NCI-H2081 (cell line): ENCODE measurements at places on chromosomes 3 and 15.

DNA sequence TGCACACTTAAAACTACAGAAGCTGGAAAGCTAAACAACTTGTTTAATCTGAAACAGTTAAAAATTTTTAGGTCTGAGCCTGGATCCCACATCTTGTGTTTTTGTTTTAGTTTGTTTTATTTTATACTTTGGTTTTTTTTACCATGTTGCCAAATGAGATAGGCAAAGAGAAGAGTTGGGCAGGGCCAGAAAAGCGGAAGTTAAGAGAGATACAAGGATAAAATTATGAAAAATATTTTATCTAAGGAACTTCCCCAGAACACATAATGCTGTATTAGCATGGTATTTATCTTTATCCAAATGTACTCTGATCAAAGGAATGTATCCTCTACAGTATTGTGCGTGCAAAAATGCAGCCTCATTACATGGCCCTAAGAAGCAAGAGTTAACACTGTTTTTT is 50.7 kb downstream of the PROS1 start:
- no peak for DNase-seq

- DNase-seq: no peak
Measured at GRCh38 chr15:70708839-70709238, 54.5 kb downstream of the UACA start.

DNA sequence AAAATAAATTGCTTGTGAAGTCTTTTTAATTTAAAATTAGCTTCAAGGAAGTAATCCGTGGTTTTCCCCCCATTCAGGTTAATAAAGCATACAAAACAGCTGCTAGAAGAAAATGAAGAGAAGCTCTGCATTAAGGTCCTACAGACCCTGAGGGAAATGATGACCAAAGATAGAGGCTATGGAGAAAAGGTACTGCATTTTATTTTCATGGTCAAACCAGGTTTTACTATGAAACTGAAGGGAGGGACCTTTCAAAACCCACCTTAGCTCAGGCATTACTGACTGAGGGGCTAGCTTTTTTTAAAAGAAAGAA is 218.5 kb downstream of the ITPR1 start:
- DNase-seq: no peak

GRCh38 chr3:196537319-196537984 is 22.3 kb upstream of the SMCO1 start:
- no peak for DNase-seq

GRCh38 chr3:113948015-113948917 is 453 bp downstream of the ZDHHC23 start:
- DNase-seq: no peak

DNA sequence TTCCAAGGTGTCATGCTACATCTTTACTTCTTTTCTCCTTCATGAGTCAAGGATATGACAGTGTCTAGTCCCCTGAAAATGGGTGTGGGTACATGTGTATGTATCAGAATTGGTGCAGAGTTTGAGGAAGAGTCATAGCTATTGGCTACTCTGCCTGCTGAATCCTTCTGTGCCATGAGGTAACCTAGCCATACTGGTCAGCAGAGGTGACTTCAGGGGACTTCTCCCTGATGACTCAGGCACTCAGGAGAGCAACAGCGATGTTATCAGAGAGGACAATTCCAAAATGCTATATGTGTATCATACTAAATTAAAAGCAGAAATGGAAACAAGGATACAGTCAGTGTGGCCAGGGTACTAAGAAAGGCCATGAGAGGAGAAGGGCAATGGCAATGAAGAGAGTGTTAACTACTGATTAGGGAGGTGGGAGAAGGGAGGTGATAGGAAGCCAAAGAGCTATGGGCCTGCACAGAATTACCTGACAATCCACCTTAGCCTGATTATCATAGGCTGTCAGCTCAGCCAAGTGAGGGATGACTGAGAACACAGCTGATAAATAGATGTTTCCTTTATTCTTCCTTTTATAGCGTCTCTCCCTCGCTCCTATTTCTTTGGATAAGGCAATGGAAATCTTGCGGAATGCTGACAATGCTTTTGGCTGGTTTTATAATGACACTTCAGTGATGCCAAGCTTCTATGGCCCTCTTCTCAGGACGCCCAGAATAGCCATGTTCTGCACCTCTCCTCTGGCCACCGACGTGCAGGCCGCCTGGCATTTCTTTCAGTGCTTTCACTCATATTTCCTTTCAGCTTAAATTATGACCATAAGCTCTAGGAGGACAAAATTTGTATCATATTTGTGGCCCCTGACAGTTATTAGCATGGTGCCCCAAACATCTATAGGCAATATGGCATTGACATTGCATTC is 90.6 kb downstream of the FGF12 start:
- DNase-seq: no peak

DNA sequence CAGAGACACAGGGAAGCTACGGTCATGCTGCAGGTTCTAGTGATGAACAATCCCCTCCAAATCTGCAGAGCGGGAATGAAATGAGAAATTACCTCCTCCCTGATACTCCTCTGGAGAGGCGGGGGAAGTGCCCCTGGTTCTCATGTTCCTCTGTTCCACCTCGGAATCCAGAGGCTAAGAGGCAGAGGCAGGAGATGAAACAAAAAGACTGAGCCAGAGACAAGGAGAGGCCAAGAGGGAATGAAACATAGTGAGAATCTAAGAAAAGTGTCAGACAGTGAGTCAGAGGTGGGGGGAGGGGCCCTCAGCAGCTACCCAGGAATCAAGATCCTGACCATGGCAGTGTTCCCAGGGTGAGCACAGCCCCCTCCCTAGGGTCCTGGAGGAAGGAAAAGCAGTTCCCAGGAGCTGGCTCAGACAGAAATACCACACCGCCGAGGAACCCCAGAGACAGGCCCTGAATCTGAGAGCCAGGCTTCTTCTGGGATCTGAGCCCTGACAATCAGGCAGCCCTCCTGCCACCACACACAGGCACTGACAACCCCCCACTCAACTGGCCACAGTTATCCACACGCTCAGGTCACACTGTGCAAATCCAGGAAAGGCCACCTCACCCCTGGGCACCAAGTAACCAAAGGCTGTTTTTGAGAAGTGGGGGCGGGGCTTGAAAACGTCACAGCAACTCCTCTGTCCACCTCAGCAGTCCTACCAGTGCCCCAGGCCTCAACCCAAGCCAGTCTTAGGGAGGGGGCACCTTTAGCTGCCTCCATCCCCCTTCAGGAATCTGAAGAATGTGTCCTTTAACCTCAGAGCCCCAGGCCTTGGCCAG is 2.4 kb downstream of the CSRNP1 start:
- no peak for DNase-seq

- DNase-seq: no peak
Measured at GRCh38 chr15:56174649-56175048, 69.0 kb downstream of the RFX7 start.

DNA sequence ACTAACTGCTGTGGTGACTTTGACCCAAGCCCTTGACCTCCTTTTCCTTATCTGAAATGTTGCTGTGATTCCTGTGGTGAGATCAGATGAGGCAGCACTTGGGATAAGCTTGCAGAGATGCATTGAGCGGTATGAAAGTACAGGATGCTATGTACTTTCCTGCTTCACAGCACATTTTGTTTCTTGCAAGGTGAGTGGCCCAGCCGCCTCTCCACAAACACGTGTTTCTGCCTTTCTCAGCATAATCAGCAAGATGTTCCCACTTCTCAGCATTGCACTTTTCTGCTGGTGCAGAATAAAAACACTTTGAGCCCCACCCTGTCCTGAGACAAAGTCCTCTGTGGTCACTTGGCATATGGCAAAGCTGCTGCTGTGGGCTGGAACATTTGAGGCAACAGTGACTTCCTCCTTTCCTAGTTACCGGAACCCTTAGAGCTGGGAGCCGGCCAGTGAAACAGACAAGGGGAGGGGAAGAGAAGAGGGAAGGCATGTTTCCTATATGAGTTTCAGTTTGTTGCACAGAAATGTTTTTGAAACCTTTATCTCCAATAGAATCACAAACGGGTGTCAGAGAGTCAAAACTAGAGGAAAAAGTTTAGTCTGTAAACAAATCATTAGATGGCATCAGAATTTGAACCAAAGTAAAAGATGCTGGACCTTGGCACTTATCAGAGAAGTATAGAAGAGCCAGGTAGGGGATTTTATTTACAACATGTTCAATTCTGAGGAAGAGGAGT is 5.0 kb downstream of the NUDT16 start:
- DNase-seq: no peak

DNA sequence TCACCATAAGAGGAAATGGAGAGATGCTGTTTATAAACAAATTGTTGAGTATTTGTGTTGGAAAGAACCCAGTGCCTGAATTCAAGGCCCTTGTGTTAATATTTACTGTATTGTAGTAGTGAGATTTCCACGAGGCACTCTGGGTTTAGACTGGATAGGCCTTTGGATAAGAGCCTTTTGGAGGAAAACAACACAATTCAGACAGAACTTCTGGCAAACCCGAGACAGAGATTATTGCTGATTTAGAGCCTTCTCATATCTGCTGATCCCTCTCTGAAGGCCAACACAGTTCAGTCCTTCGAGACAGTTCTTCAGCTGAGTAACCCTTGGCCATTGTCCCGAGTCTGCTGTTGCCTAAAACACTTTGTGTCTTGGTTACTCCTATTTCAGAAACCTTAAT is 55.7 kb downstream of the LMCD1 start:
- DNase-seq: no peak

- DNase-seq: no peak
Measured at GRCh38 chr15:55574096-55574495, 14.0 kb downstream of the PYGO1 start.

- no peak for DNase-seq
Measured at GRCh38 chr15:33142708-33143107, 51.8 kb downstream of the FMN1 start.

DNA sequence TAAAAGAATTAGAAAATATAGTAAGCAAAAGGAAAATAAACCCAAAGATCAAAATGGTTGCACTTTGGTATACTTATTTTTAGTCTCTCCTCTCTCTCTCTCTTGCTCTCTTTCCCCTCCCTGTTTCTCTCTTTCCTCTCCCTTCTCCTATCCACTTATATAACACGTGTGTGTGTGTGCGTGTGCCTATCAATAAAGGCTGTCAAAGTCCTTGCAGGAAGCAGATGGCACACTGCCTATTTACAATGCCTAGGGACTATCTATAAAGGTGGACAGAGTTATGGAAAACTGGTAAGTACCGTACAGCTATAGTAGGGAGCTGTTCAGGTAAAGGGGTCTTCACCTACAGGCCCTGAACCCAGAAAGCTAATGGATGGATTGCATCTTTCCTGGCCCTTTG is 161.6 kb downstream of the SQOR start:
- no peak for DNase-seq

DNA sequence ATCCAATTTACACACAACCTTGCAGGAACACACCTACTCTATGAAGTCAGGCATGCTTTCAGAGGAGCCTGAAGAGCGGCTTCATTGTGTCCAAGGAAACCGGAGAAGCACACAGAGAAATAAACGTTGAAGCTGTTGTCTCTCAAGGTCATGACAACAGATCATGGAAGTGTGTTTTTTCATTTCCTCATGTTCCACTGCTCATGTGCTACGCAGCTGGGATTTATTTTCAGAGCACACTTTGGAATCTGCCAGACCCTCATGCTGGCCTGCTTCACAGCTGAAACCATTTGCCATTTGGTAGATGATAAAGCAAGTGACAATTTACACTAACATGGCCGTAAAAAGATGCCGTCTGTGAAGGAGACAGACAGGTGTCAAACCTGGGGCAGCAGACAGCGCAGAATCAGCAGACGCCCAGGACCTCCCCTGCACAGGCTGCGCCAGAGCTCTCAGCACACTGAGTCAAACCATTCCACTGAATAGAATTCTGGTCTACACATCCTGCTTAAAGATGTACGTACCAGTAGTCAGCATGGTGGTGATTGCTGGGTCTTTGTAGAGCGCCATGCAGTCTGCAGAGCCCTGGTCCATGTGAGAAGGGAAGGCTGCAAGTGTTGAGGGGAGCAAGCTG is 99.3 kb downstream of the ARNT2 start:
- DNase-seq: no peak

DNA sequence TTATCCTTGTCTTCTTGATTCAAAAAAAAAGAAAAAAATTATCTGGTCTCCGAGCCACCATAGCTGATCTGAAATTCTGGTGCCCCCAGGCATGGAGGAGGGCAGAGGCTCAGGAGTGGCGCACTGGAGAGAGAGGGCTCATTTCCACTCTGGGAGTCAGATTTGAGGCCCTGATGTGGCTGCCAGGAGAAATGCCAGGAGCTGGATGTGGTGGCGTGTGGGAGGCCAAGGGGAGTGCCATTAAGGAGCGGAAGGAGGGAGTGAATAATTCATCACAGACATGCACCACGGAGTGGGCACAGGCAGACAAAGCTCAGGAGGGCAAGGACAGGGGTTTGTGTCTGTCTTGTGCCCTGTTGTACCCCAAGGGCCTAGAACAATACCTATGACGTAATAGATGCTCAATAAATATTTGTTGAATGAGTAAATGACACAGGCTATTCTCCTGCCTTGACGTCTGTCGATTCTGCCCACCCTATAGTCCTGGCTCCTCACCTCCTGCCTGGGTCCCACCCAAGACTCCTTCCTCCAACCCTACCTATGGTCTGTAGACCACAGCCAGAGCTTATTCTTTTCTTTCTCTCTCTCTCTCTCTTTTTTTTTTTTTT is 12.0 kb upstream of the GRIP2 start:
- DNase-seq: no peak

- no peak for DNase-seq
Measured at GRCh38 chr3:122406198-122406597, 9.7 kb downstream of the WDR5B start.

DNA sequence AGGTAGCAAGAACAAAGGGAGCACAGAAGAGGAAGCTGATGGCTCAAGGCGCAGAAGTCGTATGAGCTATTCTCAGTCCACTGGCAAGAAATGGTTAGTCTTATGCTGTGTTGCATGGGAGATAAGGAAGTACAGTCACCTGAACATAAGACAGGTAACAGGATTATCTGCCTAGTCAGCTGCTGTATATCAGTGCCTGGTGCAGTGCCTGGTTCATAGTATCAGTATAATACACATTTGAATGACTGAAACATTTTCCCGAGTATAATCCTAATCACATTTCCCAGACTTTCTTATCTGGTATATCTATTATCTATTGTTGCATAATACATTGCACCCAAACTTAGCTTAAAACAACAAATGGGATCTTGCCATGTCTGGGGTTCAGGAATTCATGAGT is 302.5 kb downstream of the GABRG3 start:
- DNase-seq: no peak

GRCh38 chr3:14847613-14848541 is 29.1 kb downstream of the FGD5 start:
- DNase-seq: no peak

- DNase-seq: no peak
Measured at GRCh38 chr3:188417271-188417696, 263.3 kb downstream of the LPP start.

DNA sequence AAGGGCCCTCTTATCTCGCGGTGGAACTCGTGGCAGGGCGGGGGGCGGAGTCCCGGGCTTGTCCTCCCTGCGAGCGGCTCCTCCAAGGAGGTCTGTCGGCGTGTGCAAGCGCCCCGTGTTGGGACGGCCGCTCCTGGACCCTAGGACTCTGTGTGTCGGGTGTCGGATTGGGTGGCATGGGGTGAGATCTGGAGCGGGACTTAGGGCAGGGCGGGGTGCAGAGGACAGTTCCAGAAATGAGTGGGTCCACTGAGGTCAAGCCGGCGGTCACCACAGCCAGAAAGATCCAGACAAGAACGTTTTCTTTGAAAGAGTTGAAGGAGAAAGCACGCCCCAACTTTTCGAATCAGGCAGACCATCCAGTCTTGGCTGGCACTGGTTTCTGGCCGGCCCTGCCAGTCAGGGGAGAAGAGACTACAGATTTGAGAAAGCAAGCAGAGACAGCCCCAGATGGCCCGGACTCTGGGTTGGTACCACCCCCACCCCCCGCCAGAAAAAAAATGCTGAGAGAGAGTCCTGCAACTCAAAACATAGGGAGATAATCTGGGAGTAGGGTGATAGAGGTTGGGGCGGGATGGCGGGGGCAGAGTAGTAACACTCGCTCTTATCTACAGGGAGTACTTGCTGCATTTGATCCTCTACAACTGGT is 784 bp upstream of the CISH start:
- DNase-seq: no peak
